Skeletal muscle cell (primary cell): ENCODE measurements at places on chromosomes 7 and 10.

DNA sequence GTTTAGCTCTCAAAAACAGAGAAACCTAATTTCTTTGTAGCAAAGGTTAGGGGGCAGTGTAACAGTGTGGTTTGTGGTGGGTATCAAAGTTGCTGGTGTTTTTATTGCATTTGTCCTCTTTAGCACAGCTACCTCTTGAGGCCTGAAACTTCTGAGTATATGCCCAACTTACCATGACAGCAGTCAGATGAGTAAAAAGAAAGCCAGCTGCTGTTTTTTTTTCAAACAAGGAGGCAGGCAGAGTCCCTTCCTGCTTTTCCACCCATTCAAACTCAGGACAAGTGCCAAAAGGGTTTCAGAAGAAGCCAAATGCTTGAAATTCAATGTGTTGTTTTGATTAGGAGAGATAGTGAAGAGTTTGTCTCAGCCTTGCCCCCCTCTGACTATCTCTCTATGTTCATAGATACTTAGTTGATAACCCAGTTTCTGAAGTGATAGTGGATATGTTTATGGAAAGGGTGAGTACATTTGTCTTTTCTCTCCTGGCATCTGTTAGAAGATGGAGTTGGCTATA, 23.1 kb downstream of the GBF1 start:
- peak; percentile 48 for DNase-seq

- no peak for DNase-seq
These were observed 7.9 kb downstream of the HSPB1 start for GRCh38 chr7:76310102-76310957.

- DNase-seq = no peak
These were observed 38.5 kb downstream of the CRTAC1 start for GRCh38 chr10:97991871-97992270.

GRCh38 chr7:141475679-141476078, 75.5 kb upstream of the AGK start:
- DNase-seq = no peak

DNA sequence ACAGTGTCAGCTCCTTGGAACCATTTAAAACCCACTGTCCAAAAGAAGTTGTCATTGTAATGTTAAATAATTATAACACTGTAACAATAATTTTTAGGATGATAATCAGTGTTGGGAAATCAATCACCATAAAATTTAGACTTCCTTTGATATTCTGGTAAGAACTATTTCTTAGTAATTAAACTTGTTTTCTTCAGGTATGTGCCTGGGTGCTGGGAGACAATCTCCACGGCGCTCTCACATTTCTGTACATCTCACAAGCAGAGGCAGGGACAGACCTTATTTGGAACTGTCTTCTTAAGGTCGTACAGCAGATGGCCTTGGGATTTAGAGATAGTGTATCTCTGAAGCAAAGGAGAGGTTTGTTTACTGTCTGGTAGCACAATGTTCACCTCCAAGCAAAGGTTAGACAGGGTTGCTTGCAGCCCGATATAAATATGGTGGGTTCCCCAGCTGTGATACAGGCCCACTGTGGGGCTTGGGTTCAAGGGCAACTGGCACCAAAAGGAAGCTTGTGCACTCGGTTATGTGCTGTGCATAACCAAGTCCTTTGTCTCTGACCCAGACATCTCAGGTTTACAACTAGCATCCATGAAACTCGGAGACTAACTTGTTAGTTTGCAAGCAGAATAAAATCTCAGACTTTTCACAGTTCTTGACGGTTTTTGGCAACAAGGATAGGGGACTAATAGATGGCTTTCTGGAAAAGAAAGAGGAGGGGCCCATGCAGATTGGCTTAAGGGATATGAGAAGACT, 125.5 kb downstream of the RNF32 start:
- no peak for DNase-seq

DNA sequence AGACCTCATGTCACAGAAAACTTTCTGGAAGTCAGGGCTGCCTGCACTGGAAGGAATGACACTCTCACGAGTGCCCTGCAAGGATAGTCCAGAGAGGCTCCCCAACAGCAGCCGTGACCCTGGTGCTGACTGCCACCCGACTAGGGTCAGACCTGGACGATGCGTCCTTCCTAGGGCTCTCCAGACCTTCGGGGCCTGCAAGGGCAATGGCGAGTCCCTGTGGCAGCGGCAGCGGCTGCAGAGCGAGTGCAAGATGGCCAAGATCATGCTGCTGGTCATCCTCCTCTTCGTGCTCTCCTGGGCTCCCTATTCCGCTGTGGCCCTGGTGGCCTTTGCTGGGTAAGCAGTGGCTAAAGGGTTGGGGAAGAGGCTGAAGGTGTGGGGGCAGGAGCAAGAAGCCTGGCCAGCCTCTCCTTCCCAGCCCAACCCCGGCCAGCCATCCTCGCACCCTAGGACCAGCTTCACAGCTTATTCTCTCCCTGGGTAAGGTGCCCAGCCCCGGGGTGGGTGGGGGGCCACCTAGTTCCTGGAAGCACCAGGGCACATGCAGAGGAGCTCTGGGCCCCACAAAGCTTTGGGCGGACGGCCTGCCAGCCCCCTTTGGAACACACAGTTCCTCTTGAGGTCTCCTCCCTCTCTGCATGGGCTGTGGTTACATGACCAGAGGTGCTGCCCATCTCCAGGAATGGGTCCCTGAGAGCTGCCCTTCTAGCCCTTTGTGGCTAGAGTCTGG, 5.5 kb downstream of the OPN4 start:
- no peak for DNase-seq

DNA sequence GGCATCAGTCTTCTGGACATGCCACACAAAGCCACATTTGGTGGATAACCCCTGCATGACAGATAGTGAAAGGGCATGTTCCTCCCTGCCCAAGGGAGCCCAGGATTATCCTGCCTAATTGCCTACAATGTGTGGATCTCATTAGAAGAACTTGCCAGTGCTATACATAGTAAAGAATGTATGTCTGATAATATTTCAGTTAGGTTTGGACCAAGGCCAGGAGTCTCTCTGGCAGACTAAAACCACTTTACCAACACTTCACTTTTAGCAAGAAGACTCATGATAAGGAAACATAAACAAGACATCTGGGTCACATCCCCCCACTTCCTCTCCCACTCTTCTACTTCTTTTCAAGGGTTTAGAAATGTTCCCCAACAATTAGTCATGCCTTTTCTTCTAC, 196.7 kb downstream of the MTERF1 start:
- DNase-seq = peak; percentile 52

DNA sequence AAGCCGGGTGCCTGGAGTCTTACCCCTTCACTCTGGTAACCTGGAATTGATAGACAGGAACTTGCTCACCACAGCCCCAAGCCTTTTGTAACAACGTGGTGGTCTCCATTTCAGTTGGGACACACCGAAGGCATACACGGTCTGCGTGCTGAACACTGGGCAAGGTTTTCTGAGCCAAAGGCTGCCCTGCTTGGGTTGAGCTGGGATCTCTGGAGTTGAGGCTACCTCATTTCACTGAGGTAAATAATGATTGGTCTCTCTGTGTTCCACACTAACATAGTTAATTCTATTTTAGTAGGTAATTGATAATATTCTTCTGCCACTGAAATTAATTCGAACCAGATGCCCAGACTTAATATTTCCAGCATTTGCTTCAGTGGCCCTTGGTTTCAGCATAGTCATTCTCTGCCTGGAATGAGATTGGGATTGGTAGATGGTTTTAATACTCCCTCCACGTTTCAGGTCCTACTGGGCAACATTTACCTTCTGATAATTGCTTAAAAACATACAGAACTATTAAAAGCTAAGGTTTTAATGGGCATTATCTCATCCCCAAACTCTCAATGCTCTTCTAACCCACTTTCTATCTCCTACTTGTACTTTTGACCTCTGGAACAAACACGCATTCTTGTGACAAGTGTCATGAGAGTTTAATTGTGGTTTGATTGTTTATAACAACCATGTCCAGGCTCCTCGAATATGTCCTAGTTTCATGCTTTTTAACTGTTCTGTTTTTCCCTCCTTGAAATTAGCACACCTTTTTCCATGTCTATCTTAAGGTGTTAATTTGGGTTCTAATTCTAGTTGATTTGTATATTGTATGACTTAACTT, 202.3 kb upstream of the KLF6 start:
- DNase-seq = no peak

- DNase-seq = peak; percentile 45
These were observed 9.9 kb upstream of the LIPM start for GRCh38 chr10:88792661-88793060.

GRCh38 chr10:50607356-50607925, 16.3 kb downstream of the SGMS1 start:
- no peak for DNase-seq

- no peak for DNase-seq
These were observed 876 bp upstream of the PIK3AP1 start for GRCh38 chr10:96721207-96721572.

GRCh38 chr10:63819753-63820329, 298.6 kb downstream of the REEP3 start:
- peak; percentile 32 for DNase-seq

GRCh38 chr7:73706126-73707044, 13.1 kb downstream of the STX1A start:
- DNase-seq = no peak

GRCh38 chr10:80408242-80409101, at the start of gene PRXL2A:
TSS of gene PRXL2A (plus strand) at chr10:80408551. CDS start at chr10:80420468, 11,917 bp downstream.
- DNase-seq = no peak
